ENCODE measurements at places on chromosomes 3 and 15. TPM values are rescaled to one million over a fixed set of nuclear protein-coding genes. Genes with fewer than 3 reads are reported as not detected.

FBXO40 gene
- total RNA-seq = 0.13 TPM

MEGF11 gene
- total RNA-seq = not detected

DNA sequence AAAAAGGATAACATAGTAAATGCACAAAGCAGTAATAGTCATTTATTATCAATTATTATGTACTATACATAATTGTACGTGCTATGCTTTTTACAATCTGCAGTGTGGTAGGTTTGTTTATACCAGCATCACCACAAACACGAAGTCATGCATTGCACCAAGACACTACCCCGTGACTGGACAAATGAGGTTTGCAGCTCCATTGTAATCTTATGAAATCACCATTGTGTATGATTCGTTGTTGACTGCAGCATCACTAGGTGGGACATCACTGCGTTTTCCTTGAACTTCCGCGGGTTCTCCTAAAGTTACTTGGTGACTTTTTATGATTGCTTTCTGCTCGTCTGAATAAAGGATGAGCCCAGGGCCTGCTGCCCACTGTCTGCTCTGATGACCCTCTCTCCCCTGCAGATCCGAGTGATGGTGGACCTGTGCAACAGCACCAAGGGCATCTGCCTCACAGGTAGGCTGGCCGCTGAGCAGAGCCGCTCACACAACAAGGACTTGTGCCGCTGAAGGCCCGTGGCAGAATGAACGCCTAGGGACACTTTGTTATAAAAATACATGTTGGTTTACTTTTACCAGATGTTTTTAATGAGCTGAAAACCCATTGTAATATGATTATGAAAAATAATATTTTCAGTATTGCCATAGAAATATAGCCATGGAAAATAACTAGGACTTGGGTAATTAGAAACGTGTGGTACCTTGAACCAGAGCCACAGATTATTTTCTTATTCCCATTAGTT, 35.8 kb downstream of the GLDN start:
- H3K27ac ChIP-seq = no peak overlapping the region
- no peaks in the 10 kb centered on the region for H3K4me1 ChIP-seq
- H3K4me3 ChIP-seq = no peak overlapping the region
- no peak for DNase-seq

GRCh38 chr3:151900884-151901643, 27.6 kb downstream of the SUCNR1 start:
- DNase-seq = no peak
- no peaks in the 10 kb centered on the region for H3K27me3 ChIP-seq
- H3K4me1 ChIP-seq = peaks cover 18% of the 10 kb centered on the region
- H3K4me3 ChIP-seq = no peak overlapping the region
- H3K36me3 ChIP-seq = no peaks in the 10 kb centered on the region

- no peak for DNase-seq
- no peaks in the 10 kb centered on the region for H3K4me1 ChIP-seq
- no peaks in the 10 kb centered on the region for H3K27me3 ChIP-seq
- H3K4me3 ChIP-seq = no peak overlapping the region
These were observed 292.4 kb downstream of the PDCD6IP start for GRCh38 chr3:34090876-34091275.

NME9 gene
- 0.93 TPM for total RNA-seq

CCDC39 gene
- not detected for total RNA-seq

DNA sequence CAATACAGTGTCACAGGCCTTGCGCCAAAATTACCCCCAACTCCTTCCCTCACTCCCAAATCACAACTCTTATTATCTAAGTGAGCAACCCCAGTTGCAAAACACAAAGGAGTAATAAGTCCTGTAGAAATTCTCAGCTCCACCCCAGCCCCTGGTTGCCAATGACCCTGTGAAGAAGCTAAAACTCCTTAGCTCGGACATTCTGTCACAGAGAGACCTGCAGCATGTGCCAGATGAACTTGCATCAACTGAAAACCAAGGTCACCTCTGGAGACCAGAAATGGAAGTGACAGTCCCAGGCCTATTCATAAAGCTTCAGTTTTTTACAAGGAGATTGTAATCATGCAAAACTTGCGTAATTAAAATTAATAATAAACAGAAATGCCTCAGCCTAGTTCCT, 55.2 kb downstream of the RBPMS2 start:
- no peaks in the 10 kb centered on the region for H3K36me3 ChIP-seq
- no peak overlapping the region for H3K27ac ChIP-seq
- no peak overlapping the region for H3K4me3 ChIP-seq
- H3K27me3 ChIP-seq = no peaks in the 10 kb centered on the region
- H3K4me1 ChIP-seq = no peaks in the 10 kb centered on the region
- peak; percentile 24 for DNase-seq

- H3K4me1 ChIP-seq = no peaks in the 10 kb centered on the region
- H3K27ac ChIP-seq = no peak overlapping the region
- H3K36me3 ChIP-seq = no peaks in the 10 kb centered on the region
- no peak for DNase-seq
These were observed 27.9 kb upstream of the FAM174B start for GRCh38 chr15:92683511-92683834.

- no peaks in the 10 kb centered on the region for H3K4me1 ChIP-seq
- no peaks in the 10 kb centered on the region for H3K36me3 ChIP-seq
- no peak overlapping the region for H3K27ac ChIP-seq
These were observed 10.8 kb downstream of the GLYCTK start for GRCh38 chr3:52298149-52299098.

DNA sequence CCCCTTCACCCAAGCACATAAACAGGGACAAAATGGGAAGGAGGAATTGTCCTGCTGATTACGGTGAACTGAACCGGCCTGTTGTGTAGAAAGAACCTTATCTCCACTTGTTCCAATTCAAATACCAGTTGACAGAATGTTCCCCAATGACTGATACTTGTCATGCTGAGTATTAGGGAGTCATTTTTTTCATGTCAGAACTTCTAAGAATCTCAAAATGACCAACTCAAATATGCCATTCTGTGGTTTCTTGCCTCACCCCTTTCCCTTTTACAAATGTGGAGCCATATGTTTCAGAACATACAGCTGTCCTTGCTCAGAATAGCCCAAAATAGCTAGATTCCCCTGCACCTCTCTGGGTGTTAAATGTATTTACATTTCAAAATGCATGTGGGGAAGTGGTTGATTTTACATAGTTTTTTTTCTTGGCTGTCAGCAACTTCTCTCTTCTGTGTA, 405.9 kb upstream of the TBL1XR1 start:
- H3K4me3 ChIP-seq = no peak overlapping the region
- no peaks in the 10 kb centered on the region for H3K36me3 ChIP-seq
- DNase-seq = no peak
- H3K27ac ChIP-seq = no peak overlapping the region
- no peaks in the 10 kb centered on the region for H3K27me3 ChIP-seq

DNA sequence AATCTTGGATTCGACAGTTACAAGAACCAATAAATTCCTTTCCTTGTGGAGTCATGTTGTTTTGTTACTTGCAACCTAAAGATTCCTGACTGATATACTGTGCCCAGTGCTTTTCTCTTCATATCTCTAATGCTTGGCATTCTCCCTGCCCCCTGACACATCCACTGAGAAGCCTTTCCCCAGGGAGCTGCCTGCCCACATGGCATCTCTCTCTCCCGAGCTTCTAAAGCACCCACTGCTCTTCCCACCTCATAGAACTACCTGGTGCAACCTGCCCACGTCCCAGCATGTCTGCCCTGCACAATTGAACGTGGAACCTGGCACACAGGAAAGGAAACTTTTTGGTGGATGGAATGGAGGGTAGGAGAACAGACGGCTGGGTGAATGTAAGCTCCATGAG, 6.8 kb downstream of the CYP8B1 start:
- H3K36me3 ChIP-seq = no peaks in the 10 kb centered on the region
- H3K27ac ChIP-seq = no peak overlapping the region
- no peak for DNase-seq
- H3K4me3 ChIP-seq = no peak overlapping the region
- H3K4me1 ChIP-seq = no peaks in the 10 kb centered on the region
- no peaks in the 10 kb centered on the region for H3K27me3 ChIP-seq
